Stimulated activated CD4-positive, alpha-beta T cell treated with anti-CD3 and anti-CD28 coated beads, TNF-alpha, amount 100 ng/mL, for 4 hours (primary cell): ENCODE measurements at places on chromosomes 6 and 20.

GRCh38 chr6:137233911-137234863, 15.0 kb upstream of the IFNGR1 start:
- no peak for DNase-seq

DNA sequence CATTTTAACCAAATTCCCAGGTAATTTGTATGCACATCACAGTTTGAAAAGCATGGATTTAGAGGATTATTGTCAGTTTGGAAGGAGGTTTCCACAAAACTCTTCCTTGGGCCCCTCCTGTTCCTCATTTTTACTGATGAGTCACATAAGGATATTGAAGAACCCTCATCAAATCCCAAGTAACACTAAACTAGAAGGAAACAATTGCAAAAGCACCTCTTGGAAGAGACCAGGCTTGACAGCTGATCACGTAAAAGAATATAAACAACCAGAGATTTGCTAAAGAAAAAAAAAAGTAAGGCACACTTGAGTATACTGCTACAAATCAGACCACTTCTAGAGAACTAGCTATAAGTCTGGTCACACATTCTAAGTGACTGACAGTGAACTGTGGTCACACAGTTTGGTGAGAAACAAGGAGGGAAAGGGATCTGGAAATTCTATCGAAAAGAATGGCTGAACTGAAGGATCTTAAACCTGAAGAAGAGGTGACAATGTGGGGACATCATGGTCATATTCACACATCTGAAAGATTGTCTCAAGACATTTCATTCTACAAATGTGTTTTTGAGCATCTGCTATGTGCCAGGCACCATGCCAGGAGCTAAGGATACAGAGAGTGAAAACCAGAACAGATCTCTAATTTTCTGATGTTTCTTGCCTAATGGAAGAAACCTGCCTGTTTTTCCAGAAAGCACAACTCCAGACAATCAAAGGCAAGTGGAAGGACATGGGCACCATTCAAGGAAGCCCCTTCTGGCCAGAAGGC, 24.1 kb downstream of the ZHX3 start:
- DNase-seq = no peak

DNA sequence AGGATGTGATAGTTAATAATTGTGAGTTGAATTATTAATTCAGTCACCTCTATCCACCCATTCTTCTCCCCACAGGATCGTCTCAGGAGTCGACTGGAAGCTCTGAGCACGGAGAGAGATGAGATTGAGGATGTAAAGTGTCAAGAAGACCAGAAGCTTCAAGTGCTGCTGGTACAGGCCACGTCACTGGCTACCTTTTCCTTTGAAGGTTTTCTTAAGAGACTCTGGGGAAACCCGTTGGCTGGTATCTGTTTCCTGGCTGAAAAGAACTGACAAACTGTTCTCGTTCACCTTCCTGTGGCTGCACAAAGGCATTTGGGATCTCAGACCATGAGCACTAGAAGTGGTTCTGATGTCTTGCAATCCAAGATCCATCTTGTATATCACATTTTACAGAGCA, 3.8 kb downstream of the TRIM15 start:
- no peak for DNase-seq

- DNase-seq = no peak
These were observed 59.3 kb upstream of the MYL9 start for GRCh38 chr20:36482044-36482473.

DNA sequence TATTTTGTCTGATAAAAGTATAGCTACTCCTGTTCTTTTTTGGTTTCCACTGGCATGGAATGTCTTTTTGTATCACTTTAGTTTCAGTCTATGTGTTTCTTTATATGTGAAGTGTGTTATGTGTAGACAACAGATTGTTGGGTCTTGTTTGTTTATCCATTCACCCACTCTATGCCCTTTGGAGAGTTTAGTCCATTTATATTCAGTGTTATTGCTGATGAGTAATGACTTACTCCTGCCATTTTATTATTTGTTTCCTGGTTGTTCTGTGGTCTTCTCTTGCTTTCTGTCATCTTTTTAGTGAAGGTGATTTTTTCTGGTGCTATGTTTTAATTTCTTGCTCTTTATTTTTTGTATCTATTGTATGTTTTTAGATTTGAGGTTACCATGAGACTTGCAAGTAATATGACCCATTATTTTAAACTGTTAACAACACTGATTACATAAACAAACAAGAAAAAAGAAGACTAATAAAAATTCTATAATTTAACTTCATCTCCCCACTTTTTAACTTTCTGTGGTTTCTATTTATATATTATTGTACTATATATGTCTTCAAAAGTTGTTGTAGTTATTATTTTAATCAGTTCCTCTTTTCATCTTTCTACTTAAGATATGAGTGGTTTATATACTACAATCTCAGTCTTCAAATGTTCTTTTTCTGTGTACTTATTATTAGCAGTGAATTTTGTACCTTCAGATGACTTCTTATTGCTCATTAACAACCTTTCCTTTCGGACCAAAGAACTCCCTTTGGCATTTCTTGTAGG, 323.4 kb downstream of the BTBD9 start:
- no peak for DNase-seq

DNA sequence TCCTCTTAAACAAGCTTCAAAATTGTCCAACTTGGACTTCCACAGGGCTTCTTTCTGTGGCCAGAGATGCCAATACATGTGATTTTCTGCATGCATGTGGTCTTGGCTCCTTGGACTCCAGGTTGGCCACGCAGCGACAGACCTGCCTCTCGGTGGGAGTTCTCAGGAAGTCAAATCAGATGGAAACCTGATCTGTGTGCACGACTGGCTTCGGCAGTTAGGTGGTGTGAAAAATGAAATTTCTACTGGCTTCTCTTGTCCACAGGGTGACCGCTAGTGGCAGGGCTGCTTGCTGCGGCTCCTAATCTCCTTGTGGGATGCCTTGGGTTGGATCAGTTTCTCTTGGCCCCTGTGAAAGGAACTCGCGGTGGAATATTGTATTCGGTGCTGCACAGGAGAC, 57.3 kb downstream of the PHACTR3 start:
- no peak for DNase-seq

GRCh38 chr6:150599199-150600009, at the start of gene PLEKHG1:
PLEKHG1 (plus strand) TSS chr6:150599885; CDS start chr6:150733682, 133,797 bp downstream.
- peak; percentile 32 for DNase-seq
